ENCODE measurements at places on chromosomes 1 and 21.

DNA sequence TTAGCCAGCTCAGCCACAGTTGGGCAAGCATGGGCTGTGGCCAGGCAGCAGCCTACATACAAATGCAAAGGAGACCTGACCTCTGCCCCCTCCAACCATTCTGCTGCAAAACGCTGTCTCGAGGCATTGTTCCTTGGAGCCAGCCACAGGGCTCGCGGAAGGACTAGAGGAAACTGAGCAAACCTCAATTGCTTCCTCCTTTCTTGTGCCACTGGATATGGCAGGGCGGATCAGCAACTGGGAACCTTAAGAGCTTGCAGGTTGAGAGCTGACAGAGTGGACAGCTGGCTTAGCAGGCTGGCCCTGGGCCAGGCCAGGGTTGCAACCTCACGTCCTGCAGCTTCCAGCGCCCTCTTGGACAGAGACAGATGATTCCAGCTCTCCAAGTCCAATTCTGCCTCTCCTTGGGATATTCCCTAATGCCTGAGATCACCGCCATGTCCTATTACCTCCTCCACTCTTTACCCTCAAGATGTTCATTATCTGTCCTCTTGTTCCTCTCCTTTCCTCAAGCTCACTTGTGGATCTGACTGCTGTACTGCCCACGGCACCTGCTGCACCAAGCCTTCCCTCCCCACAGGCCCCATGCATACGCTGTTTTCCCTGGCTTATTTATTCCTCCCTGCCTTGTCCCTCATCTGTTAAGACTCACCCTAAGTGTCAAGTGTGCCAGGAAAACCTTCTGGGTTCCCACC, 67.5 kb downstream of the SDC3 start:
- DNase-seq, result no peak

- no peak for DNase-seq
Measured at GRCh38 chr1:216034506-216034905, 388.7 kb downstream of the USH2A start.

DNA sequence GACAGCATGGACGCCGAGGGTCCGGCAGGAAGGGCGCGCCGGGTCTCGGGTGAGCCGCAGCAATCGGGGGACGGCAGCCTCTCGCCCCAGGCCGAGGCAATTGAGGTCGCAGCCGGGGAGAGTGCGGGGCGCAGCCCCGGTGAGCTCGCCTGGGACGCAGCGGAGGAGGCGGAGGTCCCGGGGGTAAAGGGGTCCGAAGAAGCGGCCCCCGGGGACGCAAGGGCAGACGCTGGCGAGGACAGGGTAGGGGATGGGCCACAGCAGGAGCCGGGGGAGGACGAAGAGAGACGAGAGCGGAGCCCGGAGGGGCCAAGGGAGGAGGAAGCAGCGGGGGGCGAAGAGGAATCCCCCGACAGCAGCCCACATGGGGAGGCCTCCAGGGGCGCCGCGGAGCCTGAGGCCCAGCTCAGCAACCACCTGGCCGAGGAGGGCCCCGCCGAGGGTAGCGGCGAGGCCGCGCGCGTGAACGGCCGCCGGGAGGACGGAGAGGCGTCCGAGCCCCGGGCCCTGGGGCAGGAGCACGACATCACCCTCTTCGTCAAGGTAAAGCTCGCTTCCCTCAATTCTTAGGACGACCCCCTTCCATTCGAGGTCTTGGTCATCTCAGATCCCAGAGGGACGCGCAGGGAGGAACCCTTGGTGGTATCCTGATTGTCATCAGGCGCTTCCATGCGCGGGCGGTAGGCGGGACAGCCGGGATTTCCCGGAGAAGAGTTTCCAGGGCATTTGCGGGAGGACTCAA, 1.6 kb downstream of the CLIC6 start:
- DNase-seq, result no peak

- DNase-seq, result no peak
Measured at GRCh38 chr1:154556422-154556821, 2.0 kb downstream of the UBE2Q1 start.

All from nucleus accumbens (tissue), 56 donors.